ENCODE measurements at places on chromosomes 4 and X.
A peak's percentile ranks its signal among the peaks of the same experiment; 100 is the strongest.

- DNase-seq, result no peak
Measured at GRCh38 chrX:31316340-31316991, 244.6 kb upstream of the FTHL17 start.

GRCh38 chr4:75662626-75663025 lies 10.6 kb downstream of the G3BP2 start:
- no peak for DNase-seq

DNA sequence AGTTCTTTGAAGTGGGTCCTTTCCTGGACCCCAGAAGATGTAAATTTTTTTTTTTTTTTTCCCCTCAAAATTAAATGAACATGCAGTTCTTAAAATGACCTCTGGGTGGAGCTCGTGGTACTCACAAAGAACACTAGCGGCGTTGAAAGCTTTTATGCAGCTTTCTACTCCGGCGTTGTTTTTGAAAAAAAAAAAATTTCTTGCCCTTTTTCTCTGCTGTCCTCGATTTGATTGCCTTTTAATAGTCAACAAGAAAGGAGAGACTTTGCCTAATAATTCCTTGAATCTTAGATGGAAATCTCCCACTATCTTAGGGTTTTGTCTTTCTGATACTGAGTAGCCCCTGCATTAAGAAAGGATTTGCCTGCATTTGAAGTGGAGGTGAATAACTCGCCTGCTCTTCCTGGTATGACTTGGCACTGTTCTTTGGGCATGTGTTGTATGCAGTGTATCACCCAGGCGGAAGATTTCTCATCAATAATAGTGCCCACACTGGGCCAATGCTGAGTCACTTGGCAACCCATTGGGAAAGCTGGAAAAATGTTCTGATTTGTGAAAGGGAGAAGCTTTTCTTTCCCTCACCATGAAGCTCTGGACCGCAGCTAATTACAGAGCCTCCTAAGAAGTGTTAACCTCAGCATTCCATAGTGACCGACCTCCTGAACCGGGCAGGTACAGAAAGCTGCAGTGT lies 104.0 kb downstream of the PHEX start:
- DNase-seq, result peak; percentile 34

- no peak for DNase-seq
Measured at GRCh38 chr4:45324455-45325417, 598.4 kb upstream of the GNPDA2 start.

GRCh38 chr4:96753216-96753615 lies 913.3 kb downstream of the PDHA2 start:
- DNase-seq, result no peak

GRCh38 chr4:125283707-125284279 lies 31.0 kb upstream of the FAT4 start:
- DNase-seq, result peak; percentile 17

DNA sequence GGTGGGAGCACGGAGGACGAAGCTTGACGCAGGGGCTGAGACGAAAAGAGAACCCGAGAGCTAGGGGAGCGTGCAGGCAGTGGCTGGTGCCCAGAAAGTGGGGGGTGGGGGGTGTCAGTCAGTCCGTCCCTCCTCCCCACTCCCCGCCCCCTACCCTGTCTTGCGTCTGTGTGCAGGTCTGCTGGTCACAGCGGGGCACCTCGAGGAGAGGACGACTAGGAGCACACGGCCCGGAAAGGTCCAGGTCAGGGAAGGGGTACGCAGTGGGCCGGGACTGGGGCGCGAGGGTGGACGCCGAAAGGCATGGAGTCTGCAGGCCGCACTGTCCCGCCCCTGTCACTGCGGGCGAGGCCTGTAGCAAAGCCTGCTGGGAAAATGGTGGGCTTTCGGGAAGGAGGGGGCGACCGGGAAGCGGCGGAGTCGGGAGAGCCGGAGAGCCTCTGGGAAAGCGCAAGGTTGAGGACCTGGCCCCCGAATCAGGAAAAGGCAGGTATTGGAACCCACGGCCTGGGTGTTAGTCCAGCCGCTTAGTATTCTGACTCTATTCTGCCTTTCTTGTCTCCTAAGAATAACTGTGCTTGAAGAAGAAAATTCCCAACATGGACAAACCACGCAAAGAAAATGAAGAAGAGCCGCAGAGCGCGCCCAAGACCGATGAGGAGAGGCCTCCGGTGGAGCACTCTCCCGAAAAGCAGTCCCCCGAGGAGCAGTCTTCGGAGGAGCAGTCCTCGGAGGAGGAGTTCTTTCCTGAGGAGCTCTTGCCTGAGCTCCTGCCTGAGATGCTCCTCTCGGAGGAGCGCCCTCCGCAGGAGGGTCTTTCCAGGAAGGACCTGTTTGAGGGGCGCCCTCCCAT lies 769 bp downstream of the TCEAL1 start:
- DNase-seq, result peak; percentile 21

GRCh38 chr4:88616275-88617150 lies 24.2 kb downstream of the HERC3 start:
- no peak for DNase-seq

DNA sequence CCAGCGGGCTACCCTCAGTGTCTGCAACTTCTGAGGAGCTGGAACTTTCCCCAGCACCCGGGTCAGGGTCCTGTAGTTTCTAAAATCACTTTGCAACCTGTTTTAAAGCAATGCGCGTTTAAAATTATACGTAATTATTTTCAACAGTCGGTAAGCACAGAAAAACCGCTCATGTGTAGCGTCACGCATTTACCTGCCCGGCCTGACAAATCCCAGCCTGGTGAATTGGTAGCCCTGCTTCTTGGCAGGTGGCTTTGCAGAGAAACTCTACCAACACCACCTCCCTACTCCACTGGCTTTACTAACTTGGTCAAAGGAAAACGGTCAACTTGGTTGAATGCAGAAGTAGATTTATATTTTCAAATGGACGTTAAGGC lies 640 bp downstream of the BANK1 start:
- DNase-seq, result peak; percentile 36

GRCh38 chr4:182261651-182262223 lies 18.5 kb downstream of the TENM3 start:
- DNase-seq, result no peak

Data from GM13977 (cell line).